ENCODE measurements at places on chromosomes 3 and 15. TPM values are rescaled to one million over a fixed set of nuclear protein-coding genes. Genes with fewer than 3 reads are reported as not detected.

The C15orf62 gene
- total RNA-seq, result not detected

The ZBED2 gene
- total RNA-seq, result under 0.01 TPM

The PAK2 gene
- total RNA-seq, result 23.5 TPM

The LRRN1 gene
- not detected for total RNA-seq

The PLA2G4D gene
- not detected for total RNA-seq

The GOLGA6A gene
- under 0.01 TPM for total RNA-seq

The POLQ gene
- 1.9 TPM for total RNA-seq

The PLXNA1 gene
- 25.5 TPM for total RNA-seq

The TMEM212 gene
- not detected for total RNA-seq

The ACKR2 gene
- total RNA-seq, result 0.26 TPM

The ACSBG1 gene
- total RNA-seq, result not detected

The SKIL gene
- 50.5 TPM for total RNA-seq

The WDR49 gene
- under 0.01 TPM for total RNA-seq

The ANKRD63 gene
- total RNA-seq, result not detected

The HES1 gene
- 4.7 TPM for total RNA-seq

The IQCF5 gene
- not detected for total RNA-seq

The PROK2 gene
- total RNA-seq, result not detected

The CYP8B1 gene
- total RNA-seq, result not detected

The CHRM5 gene
- total RNA-seq, result under 0.01 TPM

The CILP gene
- 0.79 TPM for total RNA-seq

The AMIGO3 gene
- under 0.01 TPM for total RNA-seq

The CDC25A gene
- 0.94 TPM for total RNA-seq

The SH3GL3 gene
- total RNA-seq, result 0.16 TPM

The TMEM62 gene
- 3.3 TPM for total RNA-seq
